Mesothelial cell of epicardium (in vitro differentiated cells): ENCODE measurements at places on chromosomes 2 and 18.

DNA sequence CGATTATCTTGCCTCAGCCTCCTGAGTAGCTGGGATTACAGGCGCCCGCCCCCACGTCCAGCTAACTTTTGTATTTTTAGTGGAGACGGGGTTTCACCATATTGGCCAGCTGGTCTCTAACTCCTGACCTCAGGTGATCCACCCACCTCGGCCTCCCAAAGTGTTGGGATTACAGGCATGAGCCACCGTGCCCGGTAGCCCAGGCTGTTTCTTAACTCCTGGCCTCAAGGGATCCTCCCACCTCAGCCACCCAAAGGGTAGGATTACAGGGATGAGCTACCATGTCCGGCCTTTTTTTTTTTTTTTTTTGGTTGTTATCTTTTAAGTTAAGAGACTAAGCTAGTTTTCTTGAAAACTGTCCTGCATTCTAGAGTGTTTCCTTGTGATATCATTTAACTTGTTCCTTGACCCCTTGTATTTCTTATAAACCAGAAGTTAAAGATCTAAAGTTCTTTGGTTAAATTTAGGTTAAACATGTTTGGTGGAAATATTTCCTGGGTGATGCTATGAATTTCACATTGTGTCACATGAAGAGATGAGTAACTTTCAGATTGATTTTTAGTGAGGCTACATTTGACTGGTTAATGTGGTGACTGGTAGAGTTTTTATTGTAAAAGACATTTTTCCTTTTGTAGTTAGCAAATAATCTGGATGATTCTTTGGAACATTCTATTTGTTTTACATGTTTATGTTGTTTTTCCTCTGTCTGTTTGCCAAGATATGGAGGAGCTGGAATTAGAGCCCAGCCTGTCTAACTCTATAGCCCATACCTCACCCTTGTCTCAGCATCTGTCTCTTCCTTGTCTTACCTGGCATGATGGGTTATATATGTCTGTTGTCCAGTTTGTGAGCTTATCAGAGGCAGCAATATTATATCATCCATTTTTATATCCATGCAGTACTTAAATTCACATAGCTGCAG lies 5.2 kb downstream of the NCAPH start:
- DNase-seq: no peak

DNA sequence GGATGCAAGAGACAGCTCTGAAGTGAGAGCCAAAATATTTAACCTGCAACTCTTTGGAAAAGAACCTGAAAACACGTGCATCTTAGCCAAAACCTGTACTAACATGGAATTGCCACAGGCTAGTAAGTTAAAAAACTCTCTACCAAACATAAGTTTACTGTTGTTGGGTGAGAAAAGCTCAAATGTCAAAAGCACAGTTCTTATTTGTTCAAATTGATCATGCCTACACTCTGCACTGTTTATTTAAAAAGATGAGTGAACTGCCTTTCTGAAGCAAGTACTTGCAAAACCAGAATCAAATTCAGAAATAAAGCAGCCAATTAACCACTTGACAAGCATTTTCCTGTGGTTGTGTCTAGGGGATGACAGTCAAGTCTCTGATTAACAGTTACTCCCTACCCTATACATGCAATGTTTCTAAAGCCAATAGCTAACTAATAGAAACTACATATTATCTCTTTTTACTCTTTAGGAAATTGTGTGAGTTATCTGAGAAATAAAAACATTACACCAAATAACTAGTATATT lies 5.6 kb downstream of the IKZF2 start:
- no peak for DNase-seq

DNA sequence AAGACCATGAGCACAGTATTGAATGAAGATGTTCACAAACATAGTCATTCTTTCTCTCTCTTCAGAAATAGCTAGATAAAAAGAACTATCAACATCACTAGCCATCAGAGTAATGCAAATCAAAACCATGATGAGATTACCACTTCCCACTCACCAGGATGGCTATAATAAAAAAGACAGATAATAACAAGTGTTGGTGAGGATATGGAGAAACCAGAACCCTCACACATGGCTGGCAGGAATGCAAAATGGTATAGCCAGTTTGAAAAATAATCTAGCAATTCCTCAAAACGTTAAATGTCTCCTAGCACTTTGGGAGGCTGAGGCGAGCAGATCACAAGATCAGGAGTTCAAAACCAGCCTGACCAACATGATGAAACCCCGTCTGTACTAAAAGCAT lies 31.3 kb upstream of the PPP1CB start:
- DNase-seq: no peak

GRCh38 chr2:20431772-20432171 lies 15.1 kb upstream of the RHOB start:
- DNase-seq: no peak

DNA sequence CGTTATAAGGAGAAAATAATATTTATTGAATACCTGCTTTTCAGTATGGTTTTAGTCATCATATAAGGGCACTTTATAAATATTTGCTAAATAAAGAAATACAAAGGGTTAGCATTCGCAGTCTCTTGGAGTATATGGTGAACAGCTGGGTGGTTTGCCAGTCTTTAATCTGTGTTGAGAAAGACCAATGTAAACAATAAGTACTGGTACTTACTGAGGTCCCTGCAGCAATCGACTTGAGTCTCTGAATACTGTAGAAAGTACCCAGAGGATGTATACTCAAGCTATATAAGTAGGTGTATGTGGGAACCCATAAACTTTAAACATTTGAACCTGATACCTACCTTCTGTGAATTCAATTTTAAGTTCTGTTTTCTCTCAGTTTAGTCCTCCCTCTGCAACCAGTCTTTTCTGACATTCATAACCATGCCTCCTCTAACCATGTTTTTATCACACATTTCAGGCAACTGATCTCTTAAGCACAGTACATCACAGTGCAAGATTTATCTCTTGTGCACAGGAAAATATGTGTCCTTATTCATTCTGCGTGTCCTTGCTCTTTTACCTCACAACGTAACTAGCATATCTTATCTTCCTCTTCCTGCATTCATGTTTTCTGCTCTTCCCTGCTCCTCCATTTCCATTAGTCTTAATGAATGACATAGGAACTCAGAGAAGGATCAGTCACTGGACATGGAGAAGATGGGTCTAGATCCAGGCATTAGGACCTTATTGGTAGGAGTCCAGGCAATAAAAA lies 21.7 kb downstream of the C18orf63 start:
- DNase-seq: no peak

DNA sequence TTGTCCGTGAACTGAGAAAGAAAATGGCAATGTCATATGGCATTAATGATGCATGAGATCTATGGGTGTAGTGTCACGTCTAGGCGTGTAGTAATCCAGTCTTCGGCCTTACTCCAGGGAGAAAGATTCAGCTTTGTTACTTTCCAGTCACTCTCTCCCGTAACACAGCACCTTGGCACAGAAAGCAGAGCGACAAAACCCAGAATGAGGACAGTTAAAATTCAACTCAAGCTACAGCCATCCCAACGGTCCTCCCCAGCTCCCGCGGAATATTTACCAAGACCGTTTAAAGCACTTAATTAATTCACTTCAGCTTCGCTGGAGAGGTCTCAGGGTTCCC lies 797 bp upstream of the CRIM1 start:
- DNase-seq: no peak

DNA sequence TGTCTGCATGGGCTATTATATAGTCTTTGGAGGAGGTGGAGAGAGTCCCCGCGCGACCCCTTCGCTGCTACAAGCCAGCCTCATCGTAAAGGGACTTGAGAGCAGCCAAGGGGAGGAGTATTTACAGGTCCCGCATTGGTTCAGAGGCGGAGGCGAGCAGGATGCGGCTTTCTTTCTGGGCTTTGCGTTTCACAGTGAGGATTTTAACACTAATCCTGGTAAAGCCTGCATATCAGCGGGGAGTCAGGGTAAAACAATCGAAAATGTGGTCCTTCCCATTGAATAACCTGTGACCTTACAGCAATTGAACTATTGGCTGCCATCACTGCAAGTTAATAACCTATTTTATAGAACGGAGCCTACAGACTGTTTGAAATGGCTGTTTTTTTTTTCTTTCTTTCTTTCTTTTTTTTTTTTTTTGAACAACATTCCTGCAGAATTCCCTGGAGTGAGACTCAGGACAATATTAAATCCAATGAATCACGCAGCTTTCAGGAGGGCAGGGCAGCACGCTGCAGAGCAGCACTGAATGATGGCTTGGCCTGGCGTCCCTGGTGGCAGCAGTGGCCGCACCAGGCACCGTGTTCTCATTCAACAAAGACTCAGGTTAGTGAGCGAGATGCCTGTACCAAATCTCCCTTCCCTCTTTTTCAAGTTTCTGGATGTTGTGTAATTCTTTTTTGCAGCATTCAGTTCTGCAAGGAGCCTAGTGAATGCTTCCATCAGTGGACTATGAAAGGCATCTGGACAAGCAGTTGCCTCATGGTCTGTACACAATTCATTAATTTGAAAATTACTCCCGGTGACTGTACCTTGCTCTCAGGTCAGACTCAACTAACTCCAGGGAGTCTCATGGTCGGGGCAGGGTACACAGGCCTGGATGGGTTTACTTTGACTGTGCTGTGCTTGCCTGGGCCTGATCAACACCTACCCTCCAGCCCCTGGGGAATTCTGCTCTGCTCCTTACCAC lies 19.8 kb downstream of the SMIM21 start:
- DNase-seq: no peak

- DNase-seq: no peak
These were observed 19.4 kb downstream of the DOK1 start for GRCh38 chr2:74573747-74574562.

DNA sequence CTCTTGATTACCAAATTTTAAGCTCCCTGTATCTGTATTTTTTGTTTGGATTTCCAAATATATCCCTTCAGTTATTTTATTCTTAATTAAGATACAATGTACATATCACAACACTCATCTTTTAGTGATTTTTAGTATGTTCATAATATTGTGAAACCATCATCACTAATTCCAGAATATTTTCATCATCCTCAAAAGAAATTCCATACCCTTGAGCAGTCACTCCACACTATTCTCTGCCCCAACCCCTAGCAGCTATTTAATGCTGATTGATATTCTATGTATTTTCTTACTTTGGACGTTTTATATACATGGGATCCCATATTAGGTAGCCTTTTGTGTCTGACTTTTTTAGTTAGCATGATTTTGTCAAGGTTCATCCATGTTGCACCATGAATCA lies 127.4 kb upstream of the SLC8A1 start:
- no peak for DNase-seq

- no peak for DNase-seq
These were observed 108.9 kb downstream of the MGAT5 start for GRCh38 chr2:134362740-134363139.

DNA sequence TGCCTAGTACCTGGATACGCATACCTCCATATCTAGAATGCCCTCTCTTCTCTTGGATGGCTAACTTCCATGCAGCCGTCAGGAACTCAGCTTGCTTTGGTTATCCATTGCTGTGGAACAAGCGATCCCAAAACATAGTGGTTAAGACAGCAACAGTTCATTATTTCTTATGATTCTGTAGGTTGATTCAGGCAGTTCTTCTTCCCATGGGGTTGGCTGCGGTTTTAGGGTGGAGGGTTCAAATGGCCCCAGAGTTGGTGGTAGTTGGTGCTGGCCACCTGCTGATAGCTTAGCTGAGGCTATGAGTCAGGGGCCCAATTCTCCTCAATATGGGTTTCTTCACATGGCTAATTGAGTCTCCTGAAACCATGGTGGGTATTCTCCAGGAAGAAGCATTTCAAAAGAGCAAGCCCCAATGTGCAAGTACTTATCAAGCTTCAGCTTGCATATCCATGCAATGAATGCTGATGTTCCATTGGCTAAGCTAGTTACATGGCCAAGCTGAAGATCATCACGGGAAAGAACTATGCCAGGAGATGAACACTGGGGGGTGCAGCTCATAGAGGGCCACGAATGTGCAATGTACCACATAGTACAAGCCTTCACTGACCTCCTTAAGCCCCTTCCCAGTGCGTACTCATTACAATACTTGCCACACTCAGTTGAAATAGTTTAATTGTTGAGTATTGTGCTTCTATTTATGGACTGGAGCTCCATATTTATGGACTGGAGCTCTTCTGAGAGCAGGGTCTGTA lies 10.0 kb upstream of the RHOB start:
- DNase-seq: no peak
